ENCODE measurements at places on chromosomes 13 and 19. TPM values are rescaled to one million over a fixed set of nuclear protein-coding genes. Genes with fewer than 3 reads are reported as not detected.

ACER1 gene
- not detected for total RNA-seq

GAPDHS gene
- not detected for total RNA-seq

- DNase-seq = no peak
Measured at GRCh38 chr19:54600212-54600611, 6.8 kb downstream of the LILRA1 start.

FAM216B gene
- not detected for total RNA-seq

DZIP1 gene
- total RNA-seq = not detected

DNA sequence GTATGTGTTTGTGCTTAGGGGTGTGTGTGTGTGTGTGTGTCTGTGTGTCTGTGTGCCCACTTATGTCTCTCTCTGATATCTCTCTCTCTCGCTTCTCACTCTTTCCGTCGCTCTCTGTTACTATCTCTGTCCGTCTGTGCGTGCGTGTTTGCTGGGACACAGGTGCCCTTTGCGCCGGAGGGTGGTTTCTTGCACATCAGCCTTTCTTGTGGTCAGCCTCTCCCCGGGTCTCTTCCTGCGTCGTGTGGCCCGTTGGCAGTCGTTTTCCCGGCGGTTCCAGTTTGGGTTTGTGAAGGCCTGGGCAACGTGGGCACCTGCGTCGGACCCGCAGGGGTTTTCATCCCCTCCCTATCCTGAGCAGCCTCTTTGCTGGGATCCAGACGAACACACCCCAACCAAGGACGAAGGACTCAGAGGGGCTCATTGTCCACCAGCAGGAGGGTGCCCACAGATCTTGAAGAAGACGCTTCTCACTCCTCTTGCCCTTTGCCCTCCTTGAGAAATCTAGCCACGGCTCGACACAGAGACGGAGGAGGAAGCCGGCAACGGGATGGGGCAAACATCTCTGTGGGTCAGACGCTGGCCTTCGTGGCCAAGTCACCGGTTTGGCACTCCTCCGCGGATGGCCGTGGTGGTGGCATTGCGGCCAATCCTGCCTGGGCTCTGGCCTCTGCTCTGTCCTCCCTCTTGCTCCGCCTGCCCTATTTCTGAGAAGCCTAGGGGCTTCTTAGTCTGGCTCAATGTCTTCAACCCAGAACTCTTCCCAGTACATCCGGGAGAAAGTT, 52.3 kb downstream of the ZNF146 start:
- DNase-seq = no peak

DNA sequence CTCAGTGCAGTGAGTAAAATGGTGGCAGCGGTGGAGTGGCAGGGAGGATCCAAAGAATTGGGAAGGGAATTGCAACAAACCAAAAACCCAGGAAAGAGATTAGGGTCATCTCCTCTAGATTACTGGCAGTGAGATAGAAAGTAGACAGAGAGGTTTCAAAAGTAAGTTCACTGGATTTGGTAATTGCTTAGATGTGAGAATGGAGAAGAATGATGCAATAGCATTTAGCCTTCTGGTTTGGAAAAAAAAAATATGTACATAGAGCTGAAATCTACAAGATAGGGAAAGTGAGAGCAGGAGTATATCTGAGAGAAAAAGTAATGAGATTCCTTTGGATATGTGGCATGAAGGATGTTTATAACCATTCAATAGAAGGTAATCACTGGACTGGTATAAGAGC, 482.6 kb upstream of the GPC6 start:
- no peak for DNase-seq

All from HT-29 (cell line).